ENCODE measurements at places on chromosomes 16 and 17. TPM values are rescaled to one million over a fixed set of nuclear protein-coding genes. Genes with fewer than 3 reads are reported as not detected.
A peak's percentile ranks its signal among the peaks of the same experiment; 100 is the strongest.

DNA sequence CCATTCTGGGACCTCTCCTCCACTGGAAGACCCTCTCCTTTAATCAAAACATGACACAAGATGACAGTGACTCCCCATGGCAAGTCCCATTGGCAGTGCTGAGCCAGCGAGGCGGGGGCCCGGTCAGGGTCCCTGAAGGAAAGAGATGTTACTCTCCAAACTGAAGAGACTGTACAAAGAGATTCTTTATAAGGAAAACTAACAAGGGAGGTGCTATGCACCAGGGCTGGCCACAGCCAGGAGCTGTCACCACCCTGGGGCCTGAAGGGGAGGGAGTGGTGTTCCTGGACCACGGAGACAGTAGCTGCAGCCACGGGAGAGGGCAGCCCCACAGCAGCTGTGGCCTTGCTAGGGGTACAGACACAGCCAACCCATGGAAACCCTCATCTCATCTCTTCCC lies 123.1 kb downstream of the XYLT1 start:
- no peak for DNase-seq

Gene IGSF6
- total RNA-seq: not detected

DNA sequence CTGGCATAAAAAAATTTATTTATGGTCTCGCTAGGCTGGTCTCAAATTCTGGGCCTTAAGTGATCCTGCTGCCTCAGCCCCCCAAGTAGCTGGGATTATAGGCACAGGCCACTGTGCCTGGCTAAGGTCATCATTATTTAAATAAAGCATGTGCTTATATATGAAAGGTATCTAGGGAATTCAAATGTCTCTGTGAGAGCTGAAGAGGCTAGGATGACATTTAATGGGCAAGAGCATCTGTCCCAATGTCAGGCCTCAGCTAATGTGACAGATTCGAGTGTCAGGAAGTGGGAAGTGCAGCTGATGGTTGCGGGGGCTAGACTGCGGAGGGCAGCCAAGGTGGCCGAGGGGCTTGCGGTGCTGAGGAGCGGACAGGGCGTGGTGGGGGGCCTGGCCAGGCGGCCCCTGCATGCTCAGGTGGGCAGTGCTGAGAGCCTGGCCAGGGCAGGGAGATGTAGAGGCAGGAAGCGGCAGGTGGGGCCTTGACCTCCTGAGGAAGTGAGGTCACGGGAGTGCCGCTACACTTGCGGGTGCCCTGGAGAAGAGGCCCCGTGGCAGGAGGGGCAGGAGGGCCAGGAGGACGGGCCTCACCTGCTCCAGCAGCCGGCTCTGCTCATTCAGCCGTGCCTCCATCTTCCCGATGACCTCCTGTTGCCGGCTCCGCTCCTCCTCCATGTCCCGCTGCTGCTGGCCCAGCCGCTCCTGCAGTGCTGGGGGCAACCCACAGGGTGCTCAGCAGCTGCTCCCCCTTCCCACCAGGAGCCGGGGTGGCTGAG lies 12.6 kb upstream of the MRPL38 start:
- no peak for DNase-seq

- DNase-seq: no peak
These were observed 36.3 kb downstream of the MARF1 start for GRCh38 chr16:15606518-15607220.

GRCh38 chr16:25553711-25554436 lies 137.9 kb upstream of the HS3ST4 start:
- peak; percentile 5 for DNase-seq

Data from lung microvascular endothelial cell (primary cell).